ENCODE measurements at places on chromosomes 2 and 18.

DNA sequence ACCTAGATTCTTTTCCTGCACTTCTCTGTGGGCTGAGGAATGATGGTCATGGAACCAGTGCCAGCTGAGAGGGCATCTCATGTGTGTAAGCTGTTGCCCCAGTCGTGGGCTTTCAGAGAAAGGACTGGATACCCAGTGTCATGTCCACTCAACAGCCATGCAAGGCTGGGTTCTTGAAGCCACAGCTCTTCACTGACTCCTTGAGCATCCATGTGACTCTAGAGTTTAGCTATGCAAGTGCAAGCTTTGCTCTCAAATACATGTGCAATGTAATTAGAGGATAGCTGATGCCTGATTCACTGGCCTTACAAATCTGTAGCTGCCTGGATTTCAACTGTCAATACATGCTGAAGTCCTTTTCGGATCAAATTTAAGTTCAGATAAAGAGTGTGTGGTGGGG, 46.8 kb upstream of the EML6 start:
- H3K27me3 ChIP-seq, result no peaks in the 10 kb centered on the region
- H3K36me3 ChIP-seq, result no peaks in the 10 kb centered on the region
- peaks cover 7% of the 10 kb centered on the region for H3K4me1 ChIP-seq
- H3K4me3 ChIP-seq, result no peak overlapping the region

DNA sequence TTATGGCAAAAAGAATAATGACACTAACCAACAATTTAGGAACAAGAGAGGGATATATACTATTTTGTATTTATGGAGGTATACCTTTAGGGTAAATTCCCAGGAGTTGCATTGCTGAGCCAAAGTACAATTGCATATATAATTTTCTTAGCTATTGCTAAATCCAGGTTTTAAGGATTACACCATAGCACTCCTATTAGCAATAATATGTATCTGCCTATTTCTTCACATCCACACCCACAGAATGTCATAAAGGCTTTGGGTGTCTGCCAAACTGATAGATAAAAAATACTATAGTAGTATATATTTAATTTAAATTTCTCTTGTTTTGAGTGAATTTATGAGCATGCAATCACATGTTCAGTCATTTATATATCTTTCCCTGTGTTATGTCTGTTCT, 11.5 kb upstream of the SERPINB13 start:
- no peaks in the 10 kb centered on the region for H3K27me3 ChIP-seq
- no peak for DNase-seq
- H3K36me3 ChIP-seq, result no peaks in the 10 kb centered on the region
- H3K27ac ChIP-seq, result no peak overlapping the region

DNA sequence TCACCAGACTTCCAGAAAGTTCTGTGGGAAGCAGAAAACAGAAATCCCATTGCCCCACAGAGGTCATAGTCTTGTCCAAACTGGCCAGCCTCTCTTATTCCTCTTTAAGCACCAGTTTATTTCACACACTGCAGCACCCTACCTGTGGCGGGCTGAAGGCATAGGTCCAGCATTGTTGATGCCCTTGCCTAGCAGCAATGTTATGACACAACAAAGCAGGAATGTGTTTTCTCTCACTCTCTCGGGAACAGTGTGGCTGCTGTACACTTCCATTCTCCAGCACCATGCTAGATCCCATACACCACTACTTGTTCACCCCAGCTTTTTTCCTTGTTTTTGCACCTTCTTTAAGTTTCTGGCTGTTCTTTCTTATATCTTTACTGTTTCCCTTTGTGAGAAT, 181.6 kb downstream of the DNAH6 start:
- H3K27ac ChIP-seq, result no peak overlapping the region
- H3K36me3 ChIP-seq, result no peaks in the 10 kb centered on the region
- DNase-seq, result no peak

- H3K27me3 ChIP-seq, result no peaks in the 10 kb centered on the region
- no peak overlapping the region for H3K27ac ChIP-seq
- H3K4me3 ChIP-seq, result no peak overlapping the region
- DNase-seq, result no peak
- no peaks in the 10 kb centered on the region for H3K36me3 ChIP-seq
- peaks cover 44% of the 10 kb centered on the region for H3K4me1 ChIP-seq
Measured at GRCh38 chr2:20145497-20146193, 79.3 kb downstream of the SDC1 start.

Measured in astrocyte (in vitro differentiated cells and primary cell).